ENCODE measurements at places on chromosomes 12 and 14. TPM values are rescaled to one million over a fixed set of nuclear protein-coding genes. Genes with fewer than 3 reads are reported as not detected.
A peak's percentile ranks its signal among the peaks of the same experiment; 100 is the strongest.

CD4 gene
- not detected for total RNA-seq

MYH6 gene
- total RNA-seq: not detected

FSCB gene
- total RNA-seq: not detected

NDRG2 gene
- not detected for total RNA-seq

CLEC4E gene
- total RNA-seq: not detected

- no peak for DNase-seq
Measured at GRCh38 chr12:23350808-23351207, 598.7 kb downstream of the SOX5 start.

- DNase-seq: peak; percentile 92
Measured at GRCh38 chr12:24931666-24932405, 17.1 kb downstream of the BCAT1 start.

DNA sequence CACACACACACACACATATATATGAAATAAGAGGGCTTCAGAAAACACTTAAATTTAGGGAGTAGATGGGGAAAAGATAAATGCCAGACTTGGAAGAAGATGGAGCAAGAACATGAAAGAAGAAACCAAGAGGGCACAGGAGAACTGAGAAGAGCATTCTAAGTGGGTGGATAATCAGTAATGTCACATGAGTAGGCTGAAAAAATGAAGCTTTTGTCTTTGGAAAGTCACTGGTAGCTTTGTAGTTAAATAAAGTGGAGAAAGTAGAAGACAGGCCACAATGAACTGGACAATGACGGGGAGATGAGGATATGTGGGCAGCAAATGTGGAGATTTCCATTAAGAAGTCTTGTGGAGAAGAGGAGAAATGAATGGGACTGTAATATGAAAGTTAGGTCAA lies 2.2 kb upstream of the ZC2HC1C start:
- no peak for DNase-seq

GRCh38 chr12:54040148-54040494 lies 7.3 kb downstream of the HOXC5 start:
- DNase-seq: peak; percentile 78

DNA sequence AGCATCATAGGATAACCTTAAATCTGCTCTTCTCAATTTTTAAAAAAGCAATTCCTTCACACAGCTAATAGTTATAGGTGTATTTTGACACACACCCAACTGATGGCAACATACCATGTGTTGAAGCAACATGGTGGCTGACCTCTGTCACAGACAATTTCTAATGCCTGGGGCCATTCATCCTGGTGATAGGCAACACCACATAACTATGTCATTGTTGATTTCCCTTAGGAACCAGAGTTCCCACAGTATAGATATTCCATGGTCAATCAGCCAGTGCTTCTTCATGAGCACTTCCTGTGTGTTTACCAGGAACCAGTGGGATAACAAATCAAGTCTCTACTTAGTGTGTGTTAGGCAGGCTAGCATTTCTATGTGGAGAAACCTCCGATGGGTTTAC lies 88.3 kb downstream of the FIGNL2 start:
- no peak for DNase-seq

- DNase-seq: no peak
Measured at GRCh38 chr14:98890556-98891340, 381.2 kb downstream of the BCL11B start.
